ENCODE measurements at places on chromosomes 4 and X. TPM values are rescaled to one million over a fixed set of nuclear protein-coding genes. Genes with fewer than 3 reads are reported as not detected.

The ABCG2 gene
- not detected for total RNA-seq

The DUX4 gene
- 1.2 TPM for total RNA-seq

The PROM1 gene
- total RNA-seq, result 36.9 TPM

The SMARCA1 gene
- total RNA-seq, result 55.7 TPM

The ITIH6 gene
- total RNA-seq, result not detected

The SSX4B gene
- 0.71 TPM for total RNA-seq

The ANXA3 gene
- not detected for total RNA-seq

The INTU gene
- total RNA-seq, result 6.3 TPM

The KCTD8 gene
- total RNA-seq, result 23.2 TPM

The SPANXN3 gene
- not detected for total RNA-seq

The PLAC1 gene
- total RNA-seq, result not detected

The ZDHHC15 gene
- 9.4 TPM for total RNA-seq

The CCKAR gene
- total RNA-seq, result not detected

The TBX22 gene
- total RNA-seq, result not detected

The MXRA5 gene
- total RNA-seq, result 0.25 TPM

The MEPE gene
- total RNA-seq, result not detected

The HS3ST1 gene
- total RNA-seq, result 1.7 TPM

The EXOC1L gene
- 0.83 TPM for total RNA-seq

The ARSJ gene
- 0.17 TPM for total RNA-seq

The SSX1 gene
- total RNA-seq, result not detected

The C1QTNF7 gene
- not detected for total RNA-seq

The ALB gene
- not detected for total RNA-seq

The TNIP3 gene
- total RNA-seq, result not detected

The FAM9A gene
- not detected for total RNA-seq

The NUDT10 gene
- 19.3 TPM for total RNA-seq

The PDGFRA gene
- 14.1 TPM for total RNA-seq

The PPP4R3C gene
- total RNA-seq, result not detected

The P2RY4 gene
- total RNA-seq, result 0.27 TPM

The STK32B gene
- 2.5 TPM for total RNA-seq

The LAGE3 gene
- total RNA-seq, result 8.8 TPM

The FGD1 gene
- 18.8 TPM for total RNA-seq

The RHOH gene
- not detected for total RNA-seq

The RTL5 gene
- 18.2 TPM for total RNA-seq

The NSDHL gene
- total RNA-seq, result 36.1 TPM

The PDZD11 gene
- 47.4 TPM for total RNA-seq

All from glutamatergic neuron (in vitro differentiated cells).